Vagina (tissue), 2 donors: ENCODE measurements at places on chromosomes 5 and 9.

DNA sequence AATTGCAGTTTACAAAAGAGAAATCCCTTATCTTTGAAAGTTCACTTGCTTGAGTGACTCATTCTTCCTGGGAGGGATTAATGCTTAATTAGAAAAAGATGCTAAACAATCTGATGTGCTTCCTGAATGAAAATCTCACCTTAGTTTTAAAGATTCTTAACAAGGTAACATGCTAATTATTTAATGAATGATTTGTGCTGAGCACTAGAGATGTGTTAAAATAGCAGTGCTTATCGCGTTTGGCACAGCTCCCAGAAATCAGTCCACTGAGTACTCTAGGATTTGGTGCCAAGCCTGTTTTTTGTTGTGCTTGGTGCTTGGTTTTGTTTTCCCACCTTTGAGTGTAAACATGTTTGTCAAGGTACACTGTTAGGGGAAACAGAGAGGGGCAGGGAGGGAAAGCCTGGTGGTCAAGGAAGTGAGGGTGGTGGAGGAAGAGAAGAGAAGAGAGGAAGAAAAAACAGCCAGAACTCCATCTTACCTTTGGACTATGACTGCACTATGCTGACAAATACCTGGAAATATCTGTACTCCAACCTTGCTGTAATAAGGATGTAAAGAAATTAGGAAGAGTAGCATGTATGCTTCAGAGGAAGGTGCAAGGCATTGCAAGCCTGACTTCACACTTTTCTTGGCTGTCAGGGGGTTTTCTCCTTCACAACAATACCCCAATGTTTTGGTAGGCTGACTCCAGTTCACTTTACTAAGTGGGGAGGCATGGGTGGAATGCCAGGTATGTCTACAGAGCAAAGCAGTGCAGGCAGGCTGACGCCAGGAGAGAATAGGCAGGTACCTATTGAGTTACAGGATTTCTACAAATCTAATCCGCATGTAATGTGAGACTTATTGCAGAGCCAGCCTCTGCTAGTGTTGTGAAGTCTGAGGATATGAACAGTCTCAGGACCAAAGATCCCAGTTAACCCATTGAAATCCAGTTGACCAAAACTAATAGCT, 157.2 kb upstream of the ISL1 start:
- no peak for DNase-seq

DNA sequence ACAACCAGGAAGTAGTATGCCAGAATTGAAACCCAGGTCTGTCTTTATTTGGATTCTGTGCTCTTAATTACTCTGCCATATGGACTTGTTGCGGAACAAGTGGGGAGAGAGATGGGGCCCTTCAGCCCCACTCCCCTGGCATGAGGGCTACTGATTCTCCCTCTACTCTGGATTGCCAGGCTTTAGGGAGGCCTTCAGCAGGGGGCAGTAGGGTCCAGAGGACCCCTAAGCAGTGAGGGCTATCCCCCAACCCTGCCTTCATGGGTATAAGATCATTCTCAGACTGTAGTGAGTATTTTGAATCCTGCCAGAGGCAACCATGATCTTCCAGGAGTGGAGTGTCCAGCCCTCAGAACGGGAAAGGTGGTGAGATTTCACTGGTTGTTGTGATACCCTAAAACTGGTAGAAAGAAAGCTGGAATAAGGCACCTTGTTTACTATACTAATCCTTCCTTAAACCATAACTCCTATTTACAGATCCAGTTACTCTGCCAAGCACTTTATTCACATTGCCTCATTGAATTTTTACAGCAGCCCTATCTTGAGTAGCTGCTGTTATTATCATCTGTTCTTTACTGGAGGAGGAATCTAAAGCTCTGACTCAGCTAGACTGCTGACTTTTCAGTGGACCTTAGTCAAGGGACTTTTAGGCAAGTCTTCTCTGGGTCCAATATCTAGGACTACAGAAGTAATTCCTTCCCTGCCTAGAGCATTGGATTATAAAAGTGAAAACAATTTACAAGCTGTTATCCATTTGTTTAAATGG, 31.3 kb upstream of the LARP1 start:
- DNase-seq: no peak

GRCh38 chr9:137744632-137745183, 125.9 kb downstream of the EHMT1 start:
- DNase-seq: no peak

DNA sequence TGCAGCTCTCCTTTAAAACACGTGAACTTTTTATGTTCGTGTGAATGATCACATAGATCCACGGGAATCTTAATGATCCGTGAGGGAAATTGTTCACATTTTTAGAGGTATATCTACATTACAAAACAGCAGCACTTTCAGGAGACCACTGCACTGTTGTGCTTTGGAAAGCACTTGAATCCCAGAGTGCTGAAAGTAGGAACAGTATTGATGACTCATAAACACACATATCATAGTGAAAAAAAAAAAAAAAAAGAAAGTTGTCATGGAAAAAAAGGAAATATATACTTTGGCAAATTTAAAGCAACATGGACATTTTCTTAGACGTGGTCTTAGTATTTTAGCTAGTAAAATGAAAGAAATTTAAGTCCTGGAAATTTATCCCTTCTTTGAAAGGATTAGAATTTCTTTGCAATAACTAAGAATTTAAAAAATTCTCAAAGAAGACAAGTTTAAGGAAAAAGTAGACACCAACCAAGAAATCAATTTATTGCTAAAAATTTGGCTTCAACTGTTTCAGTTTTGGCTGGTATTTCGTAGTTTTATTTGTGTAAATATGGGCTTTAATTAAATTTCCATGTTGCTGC, 55.4 kb downstream of the ADGRV1 start:
- no peak for DNase-seq

- DNase-seq: no peak
Observed at GRCh38 chr9:94808926-94809700, 82.6 kb downstream of the AOPEP start.

DNA sequence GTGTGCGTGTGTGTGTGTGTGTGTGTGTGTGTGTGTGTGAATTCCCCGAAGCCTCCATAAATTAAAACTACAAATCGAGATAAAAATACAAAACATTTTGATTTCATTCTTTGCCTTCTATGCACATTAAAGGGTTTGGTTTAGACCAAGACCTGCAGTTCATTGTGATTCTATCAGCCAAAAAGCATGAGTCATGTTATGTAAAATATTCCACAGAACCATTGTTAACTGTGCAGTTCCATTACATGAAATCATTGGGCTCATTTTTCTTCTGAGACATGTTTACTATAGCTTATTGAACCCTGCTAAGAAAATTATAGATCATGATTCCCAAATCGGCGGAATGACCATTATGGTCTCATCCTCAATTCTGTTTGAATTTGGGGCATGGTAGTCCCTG, 11.7 kb downstream of the CAVIN4 start:
- DNase-seq: no peak

GRCh38 chr9:17795744-17796143, 216.9 kb downstream of the SH3GL2 start:
- no peak for DNase-seq

DNA sequence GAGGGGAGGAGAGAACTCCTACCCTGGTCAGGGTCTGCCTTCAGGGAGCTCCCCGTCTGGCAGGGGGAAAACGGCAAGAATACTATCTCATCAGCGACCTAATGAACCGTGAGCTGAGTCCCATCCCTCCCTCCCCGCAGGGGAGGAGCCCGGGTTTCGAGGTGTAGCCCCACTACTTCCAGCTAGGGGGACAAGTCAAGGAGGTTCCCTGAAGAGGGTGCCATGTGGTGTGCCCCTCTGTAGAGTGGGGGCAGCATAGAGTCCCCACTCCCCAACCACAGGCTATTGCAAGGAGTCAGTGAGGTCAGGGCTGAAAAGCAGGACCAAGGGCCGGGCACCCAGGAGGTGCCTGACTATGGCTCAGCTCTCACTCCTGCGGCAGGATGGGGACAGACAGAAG, 50.9 kb upstream of the RXRA start:
- DNase-seq: no peak

DNA sequence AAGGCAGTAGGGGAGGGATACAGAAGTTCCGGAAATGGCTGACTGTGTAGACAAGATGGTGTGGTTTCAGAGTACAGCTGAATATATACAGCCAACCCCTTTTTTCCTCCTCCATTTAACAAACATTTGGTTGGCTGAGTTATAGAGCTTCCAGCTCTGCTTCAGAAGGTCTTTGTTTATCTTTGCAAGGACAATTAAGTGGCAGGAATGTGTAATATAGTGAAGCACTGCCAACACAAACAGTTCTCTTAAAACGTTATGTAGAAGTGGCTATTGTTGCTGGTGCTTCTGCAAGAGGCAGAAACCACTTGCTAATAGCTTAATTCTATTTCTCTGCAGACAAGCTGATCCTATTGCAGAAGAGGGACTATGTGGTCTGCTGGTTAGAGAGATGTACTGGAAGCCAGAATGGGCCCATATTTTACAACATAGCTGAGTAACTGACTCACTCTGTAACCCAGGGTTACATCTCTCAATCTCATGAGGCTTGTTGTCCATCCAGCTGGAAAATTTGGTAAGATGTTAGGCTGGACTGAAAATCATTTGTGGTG, 62.7 kb upstream of the OSMR start:
- DNase-seq: no peak

- no peak for DNase-seq
Observed at GRCh38 chr5:4191041-4191440, 595.4 kb downstream of the IRX1 start.

- DNase-seq: peak; percentile 65
Observed at GRCh38 chr9:93671020-93671338, 94.6 kb downstream of the PHF2 start.

DNA sequence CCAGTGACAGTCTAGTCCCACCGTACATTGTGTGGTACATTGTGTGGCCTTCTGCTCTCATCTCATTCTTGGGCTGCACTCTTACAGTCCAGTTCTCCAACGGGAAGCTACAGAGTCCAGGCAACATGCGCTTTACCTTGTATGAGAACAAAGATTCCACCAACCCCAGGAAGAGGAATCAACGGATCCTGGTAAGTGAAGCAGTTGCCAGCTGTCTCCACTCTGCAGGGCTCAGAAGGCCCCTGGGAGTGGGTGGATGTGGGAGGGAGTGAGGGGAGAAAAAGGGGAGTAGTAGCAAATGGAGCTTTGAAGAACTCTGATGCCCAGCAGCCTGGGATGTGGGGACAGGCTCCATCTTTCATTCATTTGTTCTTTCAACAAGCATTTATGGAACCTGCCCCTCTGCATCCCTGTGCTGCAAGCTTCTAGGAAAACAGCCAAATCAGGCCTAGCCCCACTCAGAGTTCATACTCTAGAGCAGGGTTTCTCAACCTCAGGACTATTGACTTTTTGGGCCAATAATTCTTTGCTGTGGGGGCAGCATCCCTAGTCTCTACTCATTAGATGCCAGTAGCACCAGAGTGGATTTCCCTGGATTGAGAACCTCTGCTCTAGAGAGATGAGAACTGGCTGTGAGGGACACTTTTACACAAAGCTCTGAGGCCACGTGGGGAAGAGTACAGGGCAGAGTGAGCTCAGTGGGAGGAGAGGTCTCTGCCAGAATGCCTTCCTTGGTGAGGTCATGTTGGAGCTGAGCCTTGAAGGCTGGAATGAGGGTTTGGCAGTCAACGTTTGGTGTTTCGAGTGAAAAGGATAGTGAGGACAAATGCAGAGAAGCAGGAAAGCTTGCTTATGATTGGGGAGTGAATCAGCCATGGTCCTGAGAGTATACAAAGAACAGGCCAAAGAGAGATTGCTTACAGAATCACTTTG, 1.1 kb downstream of the POLR1E start:
- DNase-seq: peak; percentile 92

GRCh38 chr5:71974622-71975021, 132.7 kb upstream of the MAP1B start:
- no peak for DNase-seq

DNA sequence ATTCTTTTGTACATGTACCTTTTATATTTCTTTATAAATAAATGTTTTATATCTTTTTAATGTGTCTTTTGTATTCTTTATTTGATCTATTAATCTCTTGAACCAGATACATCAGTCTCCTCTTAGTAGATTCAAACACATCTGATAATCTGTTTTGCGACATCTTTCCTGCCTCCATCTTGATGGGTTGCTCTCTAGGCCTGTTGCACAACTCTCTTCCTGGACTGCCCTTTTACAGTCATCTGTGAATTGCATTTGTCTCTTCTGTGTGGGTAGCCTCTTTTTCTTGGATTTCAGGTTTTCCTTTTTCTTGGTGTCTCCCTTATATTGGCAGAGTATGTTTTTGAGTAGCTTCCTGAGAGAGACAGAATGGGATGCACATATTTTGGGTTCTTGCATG, 6.2 kb downstream of the ZFYVE16 start:
- DNase-seq: no peak

GRCh38 chr9:91723420-91724067, 226.5 kb downstream of the ROR2 start:
- DNase-seq: no peak

- DNase-seq: no peak
Observed at GRCh38 chr5:137735555-137736284, at the start of gene KLHL3. TSS of gene KLHL3 (minus strand) at chr5:137736089. CDS start at chr5:137735646, 443 bp downstream.

GRCh38 chr5:170809551-170809950, 26.0 kb downstream of the GABRP start:
- no peak for DNase-seq

DNA sequence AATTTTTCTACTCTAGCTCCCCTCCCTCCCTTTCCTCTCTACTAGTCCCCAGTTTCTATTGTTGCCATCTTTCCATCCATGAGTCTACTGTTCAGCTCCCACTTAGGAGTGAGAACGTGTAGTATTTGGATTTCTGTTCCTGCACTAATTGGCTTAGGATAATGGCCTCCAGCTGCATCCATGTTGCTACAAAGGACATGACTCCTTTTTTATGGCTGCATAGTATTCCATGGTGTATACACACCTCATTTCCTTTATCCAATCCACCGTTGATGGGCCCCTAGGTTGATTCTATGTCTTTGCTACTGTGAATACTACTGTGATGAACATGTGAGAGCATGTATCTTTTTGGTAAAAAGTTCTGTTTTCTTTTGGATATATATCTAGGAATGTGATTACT, 138.9 kb upstream of the MSX2 start:
- DNase-seq: no peak

GRCh38 chr5:850511-851006, at the start of gene ZDHHC11:
TSS of gene ZDHHC11 (minus strand) at chr5:850986. CDS start at chr5:850602, 384 bp downstream.
- no peak for DNase-seq

GRCh38 chr5:144177548-144177947, 6.9 kb downstream of the KCTD16 start:
- DNase-seq: no peak

DNA sequence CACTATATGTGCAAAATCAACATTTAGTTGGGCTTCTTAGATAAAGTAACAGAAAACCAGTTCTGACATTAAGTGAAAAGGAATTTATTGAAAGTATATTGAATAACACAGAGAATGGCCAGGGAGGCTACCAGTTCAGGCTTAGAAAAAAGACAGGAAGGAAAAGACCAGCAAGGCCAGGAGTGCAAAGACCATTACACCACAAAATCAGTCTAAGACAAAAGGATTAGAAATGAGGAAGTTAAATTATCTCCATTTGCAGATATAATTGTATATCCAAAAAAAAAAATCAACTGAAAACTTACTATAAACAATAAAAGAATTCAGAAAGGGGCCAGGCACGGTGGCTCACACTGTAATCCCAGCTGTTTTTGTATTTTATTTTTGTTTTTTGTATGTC, 4.8 kb upstream of the TEX10 start:
- no peak for DNase-seq

GRCh38 chr5:88819301-88819999, 63.5 kb downstream of the MEF2C start:
- no peak for DNase-seq

GRCh38 chr5:170601619-170602018, 97.8 kb downstream of the KCNIP1 start:
- DNase-seq: no peak
